Activated CD4-positive, alpha-beta T cell treated with anti-CD3 and anti-CD28 coated beads, Interleukin-2, amount 10 ng/mL, durations not matched to agents 24 days and 14 days (primary cell): ENCODE measurements at places on chromosomes 13 and 19.

GRCh38 chr19:19480688-19481087, 34.7 kb downstream of the TSSK6 start:
- DNase-seq = peak; percentile 68

GRCh38 chr19:53947624-53948023, 15.1 kb upstream of the CACNG8 start:
- DNase-seq = no peak

- no peak for DNase-seq
Observed at GRCh38 chr13:110772091-110772984, 58.8 kb downstream of the ING1 start.

DNA sequence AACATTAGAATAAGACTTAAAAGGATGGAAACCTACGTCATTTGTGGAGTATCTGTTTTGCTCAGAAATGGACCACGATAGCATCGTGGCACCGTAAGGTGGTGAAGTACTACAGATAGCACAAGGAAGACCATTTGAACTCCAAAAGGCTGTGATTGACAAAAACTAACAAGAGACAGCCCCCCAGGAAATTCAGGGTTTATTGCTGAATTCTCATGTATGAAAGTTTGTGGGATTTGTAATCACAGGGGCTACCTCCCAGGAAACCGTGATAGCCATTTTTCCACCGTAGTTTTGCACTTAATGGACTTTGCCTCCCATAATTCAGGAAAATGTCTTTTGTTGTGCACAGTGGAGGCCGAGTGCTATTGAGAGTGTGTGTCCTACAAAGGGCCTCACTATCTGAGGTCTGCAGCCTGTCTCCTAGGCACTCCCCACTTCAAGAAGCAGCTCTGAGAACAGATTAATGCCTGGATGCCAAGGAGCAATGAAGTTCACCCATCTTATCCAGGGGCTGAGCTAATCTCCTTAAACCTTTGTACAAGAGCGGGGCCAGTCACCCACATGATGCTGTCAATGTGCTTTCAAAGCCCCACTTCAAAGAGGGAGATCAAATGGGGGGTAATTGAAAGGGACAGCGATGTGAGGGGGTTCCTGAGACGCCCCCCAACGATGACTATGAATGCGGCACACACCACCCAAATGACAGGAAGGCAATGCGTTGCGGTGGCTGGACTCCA, 182.6 kb downstream of the COL4A1 start:
- no peak for DNase-seq

DNA sequence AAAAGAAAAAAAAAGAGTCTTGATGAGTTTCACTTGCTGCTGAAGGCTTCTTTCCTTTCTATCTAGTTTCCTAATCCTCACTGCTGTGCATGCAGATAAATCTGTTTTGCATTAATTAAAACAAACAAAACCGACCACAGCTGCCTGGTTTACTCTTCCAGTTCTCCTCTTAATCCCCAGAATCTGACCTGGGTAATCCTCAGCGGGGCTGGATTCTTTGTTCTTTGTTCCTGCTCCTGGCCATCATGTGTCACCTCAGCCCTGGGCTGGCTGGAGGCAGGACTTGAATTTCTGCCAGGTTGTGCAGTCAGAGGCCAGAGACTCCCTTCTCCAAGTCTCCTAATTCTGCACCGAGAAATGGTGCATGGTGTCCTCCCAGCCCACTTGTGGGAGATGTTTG, 52.2 kb upstream of the CYP4F8 start:
- DNase-seq = no peak
